ENCODE measurements at places on chromosomes 3 and 15.
A peak's percentile ranks its signal among the peaks of the same experiment; 100 is the strongest.

GRCh38 chr3:104556372-104557078 lies 810.2 kb upstream of the ALCAM start:
- no peak for DNase-seq

GRCh38 chr3:69326855-69327300 lies 59.0 kb downstream of the FRMD4B start:
- DNase-seq, result peak; percentile 34

GRCh38 chr3:67067251-67067650 lies 69.1 kb downstream of the KBTBD8 start:
- DNase-seq, result no peak

GRCh38 chr15:27805261-27806220 lies 293.6 kb downstream of the OCA2 start:
- no peak for DNase-seq

DNA sequence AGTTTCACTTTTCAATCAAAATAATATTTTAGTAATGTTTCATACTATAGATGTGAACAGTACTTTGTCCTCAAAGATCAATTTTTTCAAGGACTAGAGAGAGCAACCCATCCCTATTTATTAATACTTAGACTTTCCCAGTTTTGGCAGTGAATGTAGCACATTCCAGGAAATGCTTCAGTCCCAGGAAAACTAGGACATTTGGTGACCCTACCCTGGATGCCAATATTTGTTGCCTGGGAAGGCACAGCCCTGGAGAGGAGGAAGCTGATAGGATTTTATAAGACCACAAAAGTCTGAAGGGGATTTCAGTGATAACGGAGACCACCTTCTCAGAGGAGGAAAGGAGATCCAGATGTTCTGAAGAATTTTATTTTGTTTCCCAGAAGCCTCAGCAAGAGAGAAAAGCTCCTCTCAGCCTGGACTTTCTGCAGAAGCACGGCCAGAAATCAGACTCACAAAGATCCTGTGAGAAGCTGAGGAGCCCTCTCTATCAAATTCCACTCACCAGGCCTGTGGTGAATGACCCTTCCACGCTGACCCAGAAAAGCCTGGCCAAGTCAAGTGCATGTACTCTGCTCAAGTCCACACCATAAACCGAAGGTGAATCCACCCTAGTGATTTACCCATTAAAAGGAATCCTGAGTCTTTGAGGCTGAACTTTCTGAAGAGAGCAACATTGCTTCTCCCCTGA lies 87.7 kb upstream of the ABHD17C start:
- no peak for DNase-seq

GRCh38 chr3:102329066-102329465 lies 105.7 kb upstream of the ZPLD1 start:
- peak; percentile 10 for DNase-seq

DNA sequence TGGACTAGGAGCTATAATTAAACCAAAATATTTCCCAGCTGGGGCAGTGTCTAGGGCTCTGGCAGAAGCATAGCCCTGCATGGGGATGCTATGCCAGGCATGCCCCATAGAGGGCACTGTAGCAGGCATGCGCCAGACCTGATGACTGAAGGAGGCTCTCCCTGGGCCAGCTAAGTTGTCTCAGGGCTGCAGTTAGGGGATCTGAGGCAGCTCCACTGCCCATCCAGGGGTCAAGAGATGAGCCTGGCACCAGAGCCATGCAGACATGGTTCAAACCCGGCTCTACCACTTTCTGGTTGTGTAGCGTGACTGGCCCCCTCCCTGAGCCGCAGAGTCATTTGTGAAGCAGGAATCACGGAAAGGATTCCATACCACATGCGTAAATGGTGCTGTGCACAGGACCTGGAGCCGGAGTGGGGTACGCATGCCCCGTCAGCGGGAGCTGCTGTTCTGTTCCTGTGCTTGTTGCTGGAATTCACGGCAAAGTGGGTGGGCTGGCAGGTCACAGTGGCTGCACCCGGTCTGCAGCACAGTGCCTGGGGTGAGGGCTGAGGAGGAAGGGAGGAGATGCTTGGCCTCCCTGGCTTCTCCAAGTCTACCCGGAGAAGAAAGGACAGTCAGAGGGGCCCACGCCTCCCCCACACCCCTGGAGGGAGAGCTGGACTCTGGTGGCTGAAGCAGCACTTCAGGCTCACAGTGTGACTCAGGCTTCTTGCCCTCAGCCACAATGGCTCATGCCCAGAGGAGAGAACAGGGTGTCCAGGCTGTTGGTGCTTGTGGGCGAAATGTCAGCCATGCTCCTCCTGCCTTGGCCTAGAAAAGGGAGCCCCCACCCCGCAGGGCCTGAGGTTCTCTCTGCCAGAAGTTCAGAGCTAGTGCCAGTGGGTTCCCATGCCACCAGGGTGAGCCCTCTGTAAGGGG lies 43.1 kb downstream of the DNASE1L3 start:
- DNase-seq, result no peak

- DNase-seq, result peak; percentile 83
Measured at GRCh38 chr3:145673838-145674237, 487.1 kb downstream of the PLOD2 start.

DNA sequence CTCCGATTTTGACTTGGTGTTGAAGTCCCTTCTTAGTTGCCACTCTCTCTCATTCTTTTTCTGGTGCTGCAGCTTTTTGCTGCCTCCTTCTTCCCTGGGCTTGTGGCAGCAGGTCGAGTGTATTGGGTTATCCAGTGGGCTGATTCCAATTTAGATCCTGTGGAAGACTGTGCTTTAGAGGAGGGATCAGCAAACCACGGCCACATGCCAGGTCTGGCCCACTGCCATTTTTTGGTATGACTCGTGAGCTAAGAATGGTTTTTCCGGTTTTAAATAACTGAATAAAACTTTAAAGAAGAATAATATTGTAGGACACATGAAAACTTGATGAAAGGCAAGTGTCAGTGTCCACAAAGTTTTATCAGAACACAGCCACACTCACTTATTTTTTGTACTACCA lies 330.5 kb downstream of the ROBO2 start:
- DNase-seq, result peak; percentile 18

DNA sequence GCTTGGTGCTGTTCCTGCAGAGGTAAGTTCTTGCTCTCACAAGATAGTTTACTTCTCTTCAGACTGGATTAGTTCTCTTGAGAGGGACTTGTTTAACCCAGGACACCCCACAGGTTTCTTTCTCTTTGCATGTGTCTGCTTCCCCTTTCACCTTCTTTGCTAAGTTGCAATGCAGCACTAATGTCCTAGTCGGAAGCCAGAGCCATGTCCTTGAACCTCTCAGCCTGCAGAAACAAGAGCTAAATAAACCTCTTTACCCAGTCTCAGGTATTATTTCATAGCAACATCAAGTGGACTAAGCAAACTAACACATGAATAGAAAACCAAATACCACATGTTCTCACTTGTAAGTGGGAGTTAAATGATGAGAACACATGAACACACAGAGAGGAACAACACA lies 915.2 kb downstream of the NSUN3 start:
- no peak for DNase-seq

DNA sequence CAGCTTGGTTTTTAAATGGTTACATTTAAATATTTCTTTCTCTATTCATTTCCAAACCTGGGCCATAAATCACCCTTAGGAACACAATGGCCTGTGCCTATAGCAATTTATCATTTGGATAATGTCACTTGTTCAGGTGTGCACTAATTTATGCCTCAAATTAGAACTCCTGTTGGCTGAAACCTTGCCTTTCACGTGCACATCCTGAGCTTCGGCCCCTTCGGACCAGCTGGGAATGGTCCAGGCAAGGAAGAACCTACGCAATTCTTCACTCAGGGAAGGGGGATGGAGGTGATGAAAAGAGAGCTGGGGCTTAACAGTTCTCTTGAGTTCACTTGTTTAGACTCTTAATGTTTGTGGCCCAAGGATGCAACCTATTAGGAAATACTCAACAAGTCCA lies 324.1 kb upstream of the ICE2 start:
- DNase-seq, result no peak

- peak; percentile 35 for DNase-seq
Measured at GRCh38 chr3:31423482-31423881, 109.2 kb upstream of the STT3B start.

DNA sequence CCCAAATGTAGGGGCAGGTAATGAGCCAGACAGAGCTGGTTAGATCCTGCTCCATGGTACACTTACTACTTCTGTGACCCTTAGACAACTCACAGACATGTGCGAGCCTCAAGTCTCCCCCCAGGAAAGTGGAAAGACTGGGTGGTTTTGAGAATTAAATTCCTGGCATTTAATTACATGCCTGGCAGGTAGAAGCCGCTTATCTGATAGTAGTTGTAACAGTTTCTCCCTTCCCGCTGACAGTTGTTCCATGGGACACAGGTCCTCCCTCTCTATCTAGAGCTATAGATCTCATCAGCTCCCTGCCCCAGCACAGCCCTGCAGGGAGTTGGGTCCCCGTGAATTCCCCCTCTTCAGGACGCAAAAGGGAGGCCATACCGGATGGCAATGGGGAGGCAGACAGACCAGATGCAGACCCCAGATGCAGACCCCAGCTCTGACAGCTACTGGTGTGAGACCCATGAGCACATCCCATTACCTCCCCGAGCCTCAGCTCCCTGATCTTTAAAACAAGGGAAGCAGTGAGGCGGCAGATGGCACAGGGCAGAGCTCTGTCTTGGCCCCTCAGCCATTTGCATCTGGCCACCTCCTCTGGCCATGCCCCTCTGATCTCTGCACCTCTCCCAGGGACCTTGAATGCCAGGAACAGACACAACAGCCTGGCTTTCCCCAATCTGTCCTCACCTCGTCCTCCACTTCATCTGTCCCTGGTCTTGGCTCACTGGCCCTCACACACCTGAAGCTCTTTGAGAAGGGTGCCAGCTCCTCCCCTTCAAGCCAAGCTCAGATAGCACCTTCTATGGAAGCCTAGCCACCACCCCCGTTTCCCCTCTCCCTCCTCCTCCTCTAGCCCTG lies 34.1 kb upstream of the NR2C2 start:
- no peak for DNase-seq

DNA sequence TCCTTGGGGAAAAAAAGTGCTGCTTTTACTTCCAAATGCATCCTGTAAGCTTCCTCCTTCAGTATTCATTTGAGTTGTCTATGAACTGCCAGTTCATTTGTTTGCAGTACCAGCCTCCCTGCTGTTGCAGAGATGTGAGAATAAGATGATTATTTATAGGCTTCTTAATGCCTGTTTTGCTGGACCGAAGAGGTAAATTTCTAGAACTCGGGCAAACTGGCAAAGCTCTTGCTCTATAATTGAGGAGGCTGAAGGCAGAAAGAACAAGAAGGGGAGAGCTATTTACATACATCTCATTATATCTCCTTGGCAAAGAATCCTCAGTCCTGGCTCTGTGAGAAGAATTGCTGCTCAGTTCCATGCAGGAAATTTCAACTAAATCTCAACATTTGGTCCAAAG lies 790.4 kb downstream of the GRM7 start:
- DNase-seq, result peak; percentile 58

DNA sequence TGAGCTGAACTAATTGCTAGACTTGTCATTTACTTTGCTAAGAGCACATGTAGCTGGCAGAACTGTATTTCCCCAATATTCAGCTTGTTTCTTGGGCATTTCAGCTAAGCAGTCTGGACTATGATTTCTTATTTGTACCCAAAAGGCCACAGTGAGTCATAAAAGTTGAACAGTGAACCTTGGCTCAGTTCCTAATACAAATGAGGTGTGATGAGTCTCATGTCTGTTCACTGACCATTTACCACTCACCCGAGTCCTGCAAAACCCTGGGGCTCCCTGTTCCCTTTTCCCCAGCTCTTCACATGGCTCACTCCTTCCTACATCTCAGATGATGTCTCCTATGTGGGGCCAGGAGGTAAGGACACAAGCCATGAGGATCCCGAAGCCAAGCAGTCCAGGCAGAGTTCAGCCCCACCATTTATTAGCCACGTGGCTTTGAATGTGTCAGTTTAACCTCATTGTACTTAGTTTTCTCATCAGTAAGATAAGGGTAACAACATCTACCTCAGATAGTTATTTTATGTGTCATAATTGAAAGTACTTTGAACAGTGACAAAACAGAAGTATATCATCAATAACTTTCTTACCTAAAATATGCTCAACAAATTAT lies 239.3 kb downstream of the IL5RA start:
- DNase-seq, result no peak

GRCh38 chr3:27186013-27186412 lies 183.2 kb downstream of the NEK10 start:
- no peak for DNase-seq

DNA sequence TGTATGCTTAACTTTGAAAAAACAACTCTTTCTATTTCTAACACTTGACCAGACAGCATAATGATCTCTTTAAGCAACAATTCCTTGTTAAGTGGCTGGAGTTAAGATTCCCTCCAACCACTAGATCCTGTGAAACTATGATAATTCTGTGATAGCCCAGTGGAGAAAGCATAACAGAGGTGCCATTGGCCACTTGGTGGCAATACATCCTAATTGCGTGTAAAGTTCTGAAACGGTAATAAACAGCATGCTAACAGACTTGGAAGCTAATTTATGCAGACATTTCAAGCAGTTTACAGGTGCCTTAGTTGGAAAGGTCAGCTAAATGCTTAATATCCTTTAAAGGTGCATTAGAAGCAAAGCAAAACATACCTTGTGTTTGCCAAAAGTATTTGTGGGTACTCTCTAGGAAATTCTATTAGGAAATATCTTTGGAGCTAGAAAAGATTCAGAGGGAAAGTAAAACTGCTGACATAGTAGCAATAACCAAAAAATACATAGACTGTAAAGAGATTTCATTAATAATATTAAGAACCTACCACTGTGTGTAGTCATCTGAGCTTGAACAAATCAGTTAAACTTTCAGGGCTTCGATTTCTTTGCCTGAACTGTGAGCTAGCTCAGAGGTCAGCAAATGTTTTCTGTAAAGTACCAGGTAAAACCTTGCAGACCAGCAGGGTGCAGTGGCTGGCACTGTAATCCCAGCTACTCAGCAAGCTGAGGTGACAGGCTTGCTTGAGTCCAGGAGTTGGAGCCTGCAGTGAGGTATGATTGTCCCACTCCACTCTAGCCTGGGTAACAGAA lies 19.0 kb upstream of the CSTA start:
- no peak for DNase-seq

- peak; percentile 2 for DNase-seq
Measured at GRCh38 chr3:119388577-119388976, 74.8 kb downstream of the TMEM39A start.

DNA sequence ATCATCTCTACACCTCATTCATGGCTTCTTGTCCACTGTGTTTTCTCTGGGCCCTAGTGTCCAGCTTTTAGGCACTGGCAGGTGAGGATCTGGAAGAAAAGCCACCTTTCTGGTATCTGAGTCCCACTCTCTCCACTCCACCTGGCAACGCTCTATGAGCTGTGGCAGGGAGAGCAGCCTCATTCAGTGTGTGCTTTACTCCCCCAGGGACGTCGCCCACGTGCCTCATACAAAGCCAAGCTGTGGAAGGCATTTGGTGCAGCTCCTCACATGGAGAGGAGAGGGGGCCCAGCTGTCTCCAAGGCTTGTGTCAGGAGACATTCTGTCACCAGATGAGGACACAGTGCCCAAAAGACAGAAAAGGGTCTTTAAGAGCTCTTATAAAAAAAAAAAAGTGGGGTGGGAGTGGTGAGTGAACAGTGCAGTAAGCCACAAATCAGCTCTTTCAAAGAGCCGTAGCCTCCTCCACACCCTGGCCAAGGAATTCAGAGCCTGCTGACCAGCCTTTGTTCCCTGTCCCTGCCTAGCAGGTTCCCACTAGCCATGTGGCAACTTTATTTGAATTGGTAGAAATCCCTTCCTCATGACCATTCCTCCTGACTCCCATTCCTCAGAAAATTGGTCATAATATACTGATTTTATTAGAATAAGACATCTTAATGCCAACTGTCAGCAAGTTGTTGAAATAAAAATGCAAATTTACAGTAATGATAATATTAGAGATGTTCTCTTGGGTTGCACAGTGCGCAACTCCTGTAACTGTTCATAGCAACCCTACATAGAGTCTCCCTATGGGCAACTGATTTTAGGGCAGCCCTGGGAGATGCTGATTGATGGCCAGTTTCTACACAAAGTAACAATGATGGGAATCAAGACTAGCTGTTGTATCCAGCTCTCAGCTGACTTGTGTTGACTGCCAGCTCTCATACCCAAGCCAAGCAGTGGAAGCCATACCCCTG lies 29.5 kb downstream of the GALNT15 start:
- DNase-seq, result no peak
